ENCODE measurements at places on chromosomes 11 and 22. TPM values are rescaled to one million over a fixed set of nuclear protein-coding genes. Genes with fewer than 3 reads are reported as not detected.

ILK gene
- total RNA-seq = 32.4 TPM

ATF4 gene
- 375 TPM for total RNA-seq

E2F8 gene
- 5.2 TPM for total RNA-seq

MIOX gene
- not detected for total RNA-seq

ZNF214 gene
- total RNA-seq = 0.88 TPM

LYVE1 gene
- 2.7 TPM for total RNA-seq

OR52H1 gene
- total RNA-seq = not detected

MMP12 gene
- 0.16 TPM for total RNA-seq

AMOTL1 gene
- total RNA-seq = 52.4 TPM

CARD18 gene
- total RNA-seq = 4.4 TPM

CDC42EP2 gene
- total RNA-seq = 0.92 TPM

KRTAP5-2 gene
- total RNA-seq = not detected

TIMM10B gene
- total RNA-seq = 24.8 TPM

AIFM3 gene
- total RNA-seq = 1.5 TPM

TMEM151A gene
- total RNA-seq = not detected

DKK3 gene
- total RNA-seq = 21.2 TPM

USH1C gene
- total RNA-seq = 0.12 TPM

PARVG gene
- 2.1 TPM for total RNA-seq

DEPDC5 gene
- 17.7 TPM for total RNA-seq

PTGDR2 gene
- total RNA-seq = 0.12 TPM

ACR gene
- total RNA-seq = 0.40 TPM

NOX4 gene
- total RNA-seq = 0.16 TPM

RFPL1 gene
- total RNA-seq = not detected

NECTIN1 gene
- 299 TPM for total RNA-seq

C11orf91 gene
- 1.1 TPM for total RNA-seq

MRGPRX3 gene
- 1.9 TPM for total RNA-seq
